ENCODE measurements at places on chromosomes 13 and 19.

DNA sequence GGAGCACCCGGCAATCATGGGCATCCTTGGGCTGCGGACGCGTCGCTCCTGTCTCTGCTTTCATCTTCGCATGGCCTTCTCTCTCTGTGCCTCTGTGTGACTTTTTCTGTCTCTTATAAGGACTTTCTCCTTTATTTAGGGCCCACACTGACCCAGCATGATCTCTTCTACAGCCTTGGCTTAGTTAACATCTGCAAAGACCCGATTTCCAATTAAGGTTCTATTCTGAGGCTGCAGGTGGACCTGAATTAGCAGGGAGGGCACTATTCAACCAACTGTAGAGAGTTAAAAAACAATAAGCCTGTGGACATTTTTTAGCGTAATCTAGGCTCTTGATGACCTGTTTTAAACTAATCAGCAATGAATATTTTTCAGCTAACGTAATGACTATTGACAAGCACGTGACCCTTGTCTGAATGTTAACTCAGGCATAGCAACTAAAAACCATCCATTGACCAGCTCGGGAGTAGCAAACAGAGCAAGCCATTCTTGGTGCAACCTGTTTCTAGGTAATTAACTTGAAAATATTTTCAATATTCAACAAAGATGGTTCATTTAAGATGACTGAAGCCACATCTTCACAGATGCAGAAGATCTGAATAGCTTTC, 15.2 kb downstream of the F10 start:
- DNase-seq, result no peak

DNA sequence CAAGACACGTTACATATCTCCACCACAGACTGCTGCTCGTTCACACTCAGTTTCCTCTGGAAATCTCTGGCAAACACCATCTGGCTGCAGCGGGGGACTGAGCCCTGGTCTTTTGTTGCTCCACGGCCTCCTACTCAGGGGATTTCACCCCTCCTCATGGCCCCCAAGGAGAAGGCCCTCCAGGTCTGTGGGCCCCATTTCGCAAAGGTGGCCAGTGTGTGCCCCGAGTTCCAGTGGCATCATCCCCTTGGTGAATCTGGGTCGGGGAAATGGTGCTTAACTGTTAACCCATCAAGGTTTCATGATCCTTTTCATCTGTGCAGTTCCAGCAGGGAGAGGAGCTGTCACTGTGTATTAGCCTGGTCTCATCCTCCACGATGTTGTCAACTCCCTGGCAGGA, 235.4 kb upstream of the MAB21L1 start:
- DNase-seq, result no peak

GRCh38 chr19:33414667-33415605, 41.4 kb downstream of the CEBPG start:
- no peak for DNase-seq

DNA sequence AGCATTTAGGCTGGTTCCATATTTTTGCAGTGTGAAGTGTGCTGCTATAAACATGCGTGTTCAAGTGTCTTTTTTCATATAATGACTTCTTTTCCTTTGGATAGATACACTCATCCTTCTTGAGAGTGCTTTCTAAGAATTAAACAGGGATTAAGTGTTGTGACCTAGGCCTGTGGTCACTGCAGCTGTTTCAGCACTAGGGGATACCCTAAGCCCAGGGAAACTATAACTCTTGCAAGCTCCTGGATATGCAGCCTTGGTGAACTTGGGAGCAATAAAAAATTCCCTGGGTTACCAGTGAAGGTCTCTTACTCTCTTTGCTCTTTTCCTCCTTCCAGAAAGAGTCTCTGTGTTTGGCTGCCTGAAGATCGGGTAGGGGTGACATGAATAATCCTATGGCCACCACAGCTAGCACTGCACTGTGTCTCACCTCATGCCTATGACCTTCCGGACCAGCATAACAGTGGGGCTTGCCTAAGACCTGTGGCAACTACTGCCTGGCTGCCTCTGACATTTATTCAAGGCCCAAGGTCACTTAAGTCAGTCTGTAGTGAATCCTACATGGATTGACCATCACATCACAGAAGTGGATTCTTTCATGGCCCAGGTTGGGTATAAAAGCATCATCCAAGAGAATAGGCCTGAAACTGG, 799.7 kb downstream of the DACH1 start:
- no peak for DNase-seq

Data from CD4-positive, alpha-beta T cell treated with Interleukin-4 for 4 hours (primary cell).